ENCODE measurements at places on chromosomes 5 and 9.

- DNase-seq: no peak
Observed at GRCh38 chr9:84502066-84502465, 161.5 kb upstream of the SLC28A3 start.

- DNase-seq: peak; percentile 42
Observed at GRCh38 chr5:66849803-66850202, 253.6 kb downstream of the MAST4 start.

GRCh38 chr5:34062419-34062818 lies 19.4 kb upstream of the C1QTNF3 start:
- no peak for DNase-seq

- peak; percentile 21 for DNase-seq
Observed at GRCh38 chr5:115389799-115390382, 93.4 kb upstream of the CCDC112 start.

- peak; percentile 15 for DNase-seq
Observed at GRCh38 chr9:6907772-6908381, 150.1 kb downstream of the KDM4C start.

- no peak for DNase-seq
Observed at GRCh38 chr5:141508798-141509611, 20.1 kb downstream of the PCDHGC5 start.

DNA sequence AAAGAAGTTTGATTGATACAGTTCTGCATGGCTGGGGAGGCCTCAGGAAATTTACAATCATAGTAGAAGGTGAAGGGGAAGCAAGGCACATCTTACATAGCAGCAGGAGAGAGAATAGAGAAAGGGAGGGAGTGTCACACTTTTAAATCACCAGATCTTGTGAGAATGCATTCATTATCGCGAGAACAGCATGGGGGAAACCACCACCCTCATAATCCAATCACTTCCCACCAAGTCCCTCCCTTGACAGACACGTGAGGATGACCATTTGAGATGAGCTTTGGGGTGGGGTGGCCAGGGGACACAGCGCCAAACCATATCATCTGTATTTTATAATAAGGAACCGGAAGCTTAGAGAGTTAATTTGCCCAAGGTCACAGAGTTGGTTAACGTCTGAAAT lies 13.7 kb upstream of the FOCAD start:
- DNase-seq: no peak

GRCh38 chr5:128155776-128156175 lies 72.2 kb downstream of the SLC12A2 start:
- no peak for DNase-seq

GRCh38 chr9:14690948-14691730 lies 2.1 kb downstream of the ZDHHC21 start:
- DNase-seq: no peak

GRCh38 chr9:89473762-89474469 lies 24.0 kb downstream of the SEMA4D start:
- no peak for DNase-seq

DNA sequence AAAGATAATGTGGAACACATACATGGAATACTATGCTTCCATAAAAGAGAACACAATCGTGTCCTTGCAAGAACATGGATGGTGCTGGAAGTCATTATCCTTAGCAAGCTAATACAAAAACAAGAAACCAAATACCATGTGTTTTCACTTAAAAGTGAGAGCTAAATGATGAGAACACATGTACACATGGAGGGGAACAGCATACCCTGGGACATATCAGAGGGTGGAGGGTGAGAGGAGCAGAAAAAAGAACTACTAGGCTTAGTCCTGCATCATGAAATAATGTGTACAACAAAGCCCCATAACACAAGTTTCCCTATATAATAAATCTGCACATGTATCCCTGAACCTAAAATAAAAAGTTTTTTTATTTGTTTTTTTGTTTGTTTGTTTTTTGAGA lies 855.5 kb upstream of the NUDT12 start:
- DNase-seq: no peak
